HS-5 (cell line): ENCODE measurements at places on chromosomes 2 and 18.

DNA sequence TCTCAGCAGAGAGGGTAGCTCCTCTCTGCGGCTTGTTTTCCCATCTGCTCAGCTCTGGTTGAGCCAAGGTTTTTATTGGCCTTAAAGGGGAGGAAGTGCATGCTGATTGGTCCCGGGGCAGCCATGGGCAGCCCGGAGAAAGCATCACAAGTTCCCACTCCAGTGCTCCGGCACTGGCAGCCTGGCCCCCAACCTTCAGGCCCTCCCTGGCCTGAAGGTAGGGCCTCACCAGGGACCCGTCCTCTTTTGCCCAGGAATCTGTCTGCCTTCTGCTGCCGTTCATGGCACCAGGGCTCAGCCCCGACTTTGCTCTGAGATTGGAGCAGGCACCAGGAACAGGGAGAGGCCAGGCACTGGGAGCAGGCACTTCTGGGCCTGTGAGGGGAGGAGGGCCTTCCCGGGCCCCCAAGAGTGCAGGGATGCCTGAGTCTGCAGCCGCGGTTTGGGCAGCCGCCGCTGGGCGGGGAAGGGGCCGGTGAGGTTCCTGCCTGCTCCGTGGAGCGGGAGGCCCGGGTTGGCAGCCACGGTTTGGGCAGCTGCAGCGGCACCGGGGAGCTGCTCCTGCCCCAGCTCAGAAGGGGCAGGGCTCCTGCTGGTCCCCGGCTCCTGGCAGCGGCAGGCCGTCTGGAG is 17.5 kb upstream of the ILKAP start:
- no peak for DNase-seq

- DNase-seq = no peak
Observed at GRCh38 chr2:240447331-240447730, 11.9 kb downstream of the GPC1 start.

DNA sequence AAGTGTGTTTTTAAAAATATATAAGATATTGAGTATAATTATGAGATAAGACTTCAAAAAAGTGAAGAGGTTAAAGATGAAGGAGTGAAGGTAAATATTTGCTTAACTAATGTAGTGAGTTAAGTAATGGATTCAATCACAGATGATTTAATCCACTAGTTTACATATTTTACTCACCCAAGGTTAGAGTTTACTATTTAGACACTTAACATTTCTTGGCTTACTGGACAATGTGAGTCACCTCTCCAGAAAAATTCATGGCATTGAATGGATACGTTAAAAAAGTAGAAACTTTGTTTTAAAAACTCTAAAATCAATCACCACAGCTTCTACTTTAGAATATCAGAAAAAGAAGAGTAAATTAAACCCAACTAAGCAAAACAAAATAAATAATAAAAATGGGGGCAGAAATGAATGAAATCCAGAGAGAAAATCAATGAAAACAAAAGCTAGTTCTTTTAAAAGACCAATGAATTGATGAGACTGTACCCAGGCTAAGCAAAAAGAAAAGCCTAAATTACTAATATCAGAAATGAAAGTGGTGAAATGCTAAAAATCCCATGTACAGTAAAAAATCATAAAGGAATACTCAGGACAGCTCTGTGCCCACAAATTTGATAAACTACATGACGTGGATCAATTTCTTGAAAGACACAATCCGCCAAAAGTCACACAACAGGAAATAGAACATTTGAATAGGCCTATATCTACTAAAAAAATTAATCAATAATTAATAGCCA is 1.9 kb upstream of the HMSD start:
- DNase-seq = no peak

GRCh38 chr2:163613266-163613731 is 122.5 kb downstream of the FIGN start:
- no peak for DNase-seq

DNA sequence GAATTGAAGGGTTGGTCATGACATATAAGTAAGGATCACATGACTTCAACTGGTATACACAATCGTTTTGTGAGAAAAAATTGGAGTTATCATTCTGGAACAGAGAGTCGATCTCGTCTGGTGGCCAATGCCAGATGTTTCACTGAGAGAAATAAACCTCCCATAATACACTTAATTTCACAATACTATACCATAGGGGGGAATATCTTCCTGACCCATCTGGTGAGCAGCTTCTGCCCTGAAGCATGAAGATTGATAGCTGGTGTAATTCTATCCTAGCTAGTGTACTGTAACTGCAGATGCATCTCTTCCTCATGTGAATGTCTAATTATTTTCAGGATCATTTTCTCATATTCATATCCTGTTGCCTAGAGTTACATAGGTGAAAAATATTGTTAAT is 15.7 kb upstream of the CDH7 start:
- DNase-seq = no peak

DNA sequence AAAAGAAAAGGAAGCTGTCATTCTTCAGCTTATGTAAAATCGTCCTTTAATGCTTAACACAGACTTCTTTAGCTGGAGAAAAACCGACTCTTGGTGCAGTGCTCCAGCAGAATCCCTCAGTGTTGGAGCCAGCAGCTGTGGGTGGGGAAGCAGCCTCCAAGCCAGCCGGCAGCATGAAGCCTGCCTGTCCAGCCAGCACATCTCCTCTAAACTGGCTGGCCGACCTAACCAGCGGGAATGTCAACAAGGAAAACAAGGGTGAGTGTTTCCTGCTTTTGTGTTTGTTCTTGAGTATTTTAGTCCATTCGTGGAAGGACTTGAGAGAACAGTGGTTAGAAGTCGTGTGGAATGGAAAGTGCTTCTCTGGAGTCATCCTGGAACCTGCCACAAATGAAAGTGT is 38.9 kb downstream of the KDM3A start:
- DNase-seq = no peak

DNA sequence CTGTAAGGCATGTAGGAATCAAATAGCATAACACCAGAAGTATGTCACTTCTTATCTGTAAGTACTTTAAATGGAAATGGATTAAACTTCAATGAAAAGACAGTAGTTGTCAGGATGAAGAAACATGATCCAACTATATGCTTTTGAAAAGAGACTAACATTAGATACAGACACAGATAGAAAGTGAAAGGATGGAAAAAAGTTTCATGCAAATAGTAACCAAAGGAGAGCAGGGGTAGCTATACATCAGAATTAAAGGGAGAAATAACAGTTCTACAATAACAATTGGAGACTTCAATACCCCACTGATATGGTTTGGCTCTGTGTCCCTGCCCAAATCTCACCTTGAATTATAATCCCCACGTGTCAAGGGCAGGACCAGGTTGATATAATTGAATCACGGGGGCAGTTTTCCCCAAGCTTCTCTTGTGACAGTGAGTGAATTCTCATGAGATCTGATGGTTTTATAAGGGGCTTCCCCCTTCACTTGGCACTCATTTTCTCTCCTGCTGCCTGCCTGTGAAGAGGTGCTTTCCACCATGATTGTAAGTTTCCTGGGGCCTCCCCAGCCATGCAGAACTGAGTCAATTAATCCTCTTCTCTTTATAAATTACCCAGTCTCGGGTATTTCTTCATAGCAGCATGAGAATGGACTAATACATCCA is 205.4 kb upstream of the CDH2 start:
- DNase-seq = no peak

DNA sequence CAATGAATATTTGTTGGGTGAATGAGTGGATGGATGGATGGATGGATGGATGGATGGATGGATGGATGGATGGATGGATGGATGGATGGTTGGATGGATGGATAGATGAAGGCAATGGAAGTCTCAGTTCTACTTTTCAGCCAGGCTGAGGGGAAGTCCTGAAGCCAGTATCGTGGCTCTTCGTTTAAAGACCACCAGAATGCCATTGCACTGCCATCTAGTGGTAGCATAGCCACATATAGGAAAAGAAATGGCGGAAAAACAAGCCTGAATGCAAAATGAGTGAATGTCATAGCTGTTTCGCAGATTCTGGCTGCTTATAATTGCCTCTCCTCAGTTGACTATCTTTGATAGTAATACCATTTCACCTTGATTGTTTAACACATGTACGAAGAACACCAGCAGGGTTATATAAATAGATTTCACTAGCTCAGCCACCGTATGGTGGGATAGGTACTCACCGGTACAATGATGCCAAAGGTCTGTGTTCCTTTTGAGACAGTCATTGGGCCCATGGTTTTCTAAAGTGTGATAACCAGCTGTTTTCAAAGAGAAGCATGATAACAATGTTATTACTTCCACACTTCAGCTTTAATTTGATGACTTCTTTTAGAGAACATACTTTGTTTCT is 62.3 kb upstream of the GREB1L start:
- DNase-seq = peak; percentile 30

DNA sequence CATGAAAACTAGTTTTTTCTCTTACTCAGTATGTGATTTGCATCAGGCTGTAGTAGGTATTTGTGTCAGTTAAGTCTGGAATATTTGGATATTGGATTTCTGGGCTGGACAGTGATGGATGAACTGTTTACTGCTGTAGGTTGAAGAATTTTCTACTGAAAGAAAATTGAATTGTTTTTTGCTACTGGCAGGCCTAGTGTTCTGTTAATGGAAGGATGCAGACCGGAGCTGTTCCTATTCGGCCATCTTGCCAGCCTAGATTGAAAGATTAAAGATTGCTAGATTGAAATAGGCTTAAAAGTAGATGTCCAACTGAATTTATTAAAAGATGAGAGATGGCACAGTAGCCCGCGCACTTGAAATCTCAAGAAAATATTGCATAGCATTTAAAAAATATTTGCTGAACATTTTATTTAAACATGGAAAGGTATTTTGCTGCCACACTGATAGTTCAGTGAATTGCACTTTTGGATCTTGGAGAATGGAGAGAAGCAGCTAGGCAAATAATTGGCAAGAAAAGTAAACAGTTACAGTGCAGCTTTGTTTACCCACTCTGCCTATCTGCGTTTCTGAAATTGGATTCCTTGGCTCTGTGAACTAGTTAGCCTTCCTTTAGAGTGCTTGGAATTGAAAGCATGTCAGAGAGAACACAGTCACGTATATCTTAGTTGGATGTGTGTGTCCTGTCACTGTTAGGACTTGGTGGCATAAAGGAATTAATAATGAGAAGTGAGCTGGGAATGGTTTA is 54.1 kb downstream of the EPB41L5 start:
- DNase-seq = no peak

DNA sequence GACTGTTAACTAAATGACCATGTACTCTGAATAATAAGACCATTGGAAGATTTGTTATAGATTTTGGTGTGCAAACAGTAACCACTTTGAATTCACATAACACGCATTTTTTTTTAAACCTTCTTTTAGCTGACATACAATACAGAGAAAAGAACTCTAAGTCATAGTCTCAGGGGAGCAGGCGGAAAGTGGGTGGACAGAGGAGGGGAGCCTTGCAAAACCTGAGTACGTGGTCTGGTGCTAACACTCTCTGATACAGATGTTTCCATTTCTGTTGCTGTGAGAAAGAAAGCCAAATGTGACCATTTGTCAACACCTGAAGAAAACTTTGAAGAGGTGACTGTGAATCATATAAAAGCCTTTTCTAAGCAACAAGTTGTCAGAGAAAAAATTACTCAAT is 151.8 kb upstream of the GCFC2 start:
- DNase-seq = no peak

DNA sequence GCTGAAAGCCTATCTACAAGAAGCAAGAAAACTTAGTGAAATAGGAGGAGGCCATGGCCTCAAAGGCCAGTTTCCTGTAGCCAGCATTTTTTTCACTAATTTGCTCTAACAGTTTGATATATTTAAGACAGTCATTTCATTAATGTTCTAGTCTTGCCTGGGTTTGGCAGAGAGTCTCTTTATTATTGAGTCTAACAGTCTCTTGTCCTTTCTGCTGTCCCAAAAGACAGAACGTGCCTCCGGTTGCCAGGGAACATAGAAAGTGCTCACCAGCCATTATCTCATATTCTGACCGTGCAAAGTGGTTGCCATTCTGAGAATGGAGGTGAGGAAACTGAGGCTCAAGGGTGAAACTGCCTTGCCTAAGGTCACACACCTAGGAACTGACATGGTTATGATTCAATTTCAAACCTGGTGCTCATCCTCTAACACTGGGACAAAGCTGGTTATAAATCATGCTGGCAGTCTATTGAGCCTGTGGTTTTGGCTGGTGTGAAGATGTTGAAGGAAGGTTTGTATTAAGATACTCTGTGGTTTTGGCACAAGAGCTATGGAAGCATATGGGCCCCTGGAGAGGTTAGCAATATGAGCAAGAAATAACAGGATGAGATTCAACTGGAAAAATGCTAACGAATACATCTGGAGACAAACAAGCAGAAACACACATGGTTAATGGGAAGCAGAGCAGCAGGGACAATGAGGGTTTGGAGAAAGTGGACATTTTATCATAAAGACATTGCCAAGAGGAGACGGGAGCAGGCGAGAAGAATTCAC is 903.3 kb upstream of the KLHL29 start:
- DNase-seq = no peak

DNA sequence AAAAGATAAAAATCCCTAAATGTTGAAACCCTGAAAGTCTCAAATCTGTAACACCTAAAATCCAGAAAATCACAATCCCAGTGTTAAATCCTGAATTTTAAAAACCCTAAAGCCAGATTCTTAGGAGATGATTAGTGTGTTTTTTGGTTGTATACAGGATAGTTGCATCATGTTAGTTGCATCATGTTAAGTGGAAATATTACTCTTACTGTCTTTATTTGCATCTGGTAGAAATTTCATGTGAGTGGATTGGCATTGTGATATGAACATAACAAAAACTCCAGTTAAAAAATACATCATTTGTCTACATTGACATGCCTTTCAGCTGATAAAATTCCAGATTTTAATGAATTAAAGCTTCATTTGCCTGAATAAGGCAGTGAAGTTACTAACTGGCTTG is 683.1 kb upstream of the ACVR2A start:
- no peak for DNase-seq

- no peak for DNase-seq
Observed at GRCh38 chr2:205762881-205763280, 80.6 kb downstream of the NRP2 start.

GRCh38 chr2:159468257-159468656 is 148.1 kb downstream of the BAZ2B start:
- DNase-seq = no peak

DNA sequence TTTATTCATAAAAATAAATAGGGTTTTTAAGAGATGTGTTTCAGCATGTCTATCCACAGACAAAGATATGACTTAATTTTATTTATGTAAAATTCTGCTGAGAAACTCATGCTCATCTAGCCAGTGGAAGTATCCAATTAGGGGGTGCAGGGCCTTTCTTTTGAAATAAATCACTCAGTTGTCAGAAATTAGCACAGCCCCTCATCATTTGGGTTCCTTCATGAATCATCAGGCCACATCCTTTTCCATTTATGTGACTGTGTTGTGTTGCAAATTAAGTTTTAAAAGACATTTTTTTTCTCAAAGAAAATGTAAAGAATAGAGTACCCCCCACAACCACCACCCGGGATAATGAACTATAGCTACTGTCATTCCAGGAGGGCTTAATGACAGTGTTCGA is 185.8 kb downstream of the NRP2 start:
- DNase-seq = no peak

DNA sequence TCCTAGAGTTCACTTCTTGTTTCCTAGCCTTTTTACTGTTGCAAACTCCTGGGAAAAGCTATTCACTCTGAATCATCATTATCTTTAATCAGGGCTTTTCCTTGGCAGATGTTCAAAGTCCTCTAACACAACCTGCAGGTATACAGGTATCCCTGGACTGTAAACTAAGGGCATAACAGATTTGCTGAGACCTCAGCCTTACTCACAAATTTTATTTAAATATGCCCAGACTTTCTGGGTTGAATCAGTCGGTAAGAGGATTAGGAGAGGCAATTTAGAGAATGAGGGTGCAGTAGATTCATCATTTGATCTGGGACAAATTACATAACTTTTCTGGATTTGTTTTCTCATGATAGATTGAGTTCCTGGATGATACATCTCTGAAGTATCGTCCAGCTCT is 217.8 kb upstream of the STON1 start:
- DNase-seq = no peak
